ENCODE measurements at places on chromosomes 7 and 10.
A peak's percentile ranks its signal among the peaks of the same experiment; 100 is the strongest.

DNA sequence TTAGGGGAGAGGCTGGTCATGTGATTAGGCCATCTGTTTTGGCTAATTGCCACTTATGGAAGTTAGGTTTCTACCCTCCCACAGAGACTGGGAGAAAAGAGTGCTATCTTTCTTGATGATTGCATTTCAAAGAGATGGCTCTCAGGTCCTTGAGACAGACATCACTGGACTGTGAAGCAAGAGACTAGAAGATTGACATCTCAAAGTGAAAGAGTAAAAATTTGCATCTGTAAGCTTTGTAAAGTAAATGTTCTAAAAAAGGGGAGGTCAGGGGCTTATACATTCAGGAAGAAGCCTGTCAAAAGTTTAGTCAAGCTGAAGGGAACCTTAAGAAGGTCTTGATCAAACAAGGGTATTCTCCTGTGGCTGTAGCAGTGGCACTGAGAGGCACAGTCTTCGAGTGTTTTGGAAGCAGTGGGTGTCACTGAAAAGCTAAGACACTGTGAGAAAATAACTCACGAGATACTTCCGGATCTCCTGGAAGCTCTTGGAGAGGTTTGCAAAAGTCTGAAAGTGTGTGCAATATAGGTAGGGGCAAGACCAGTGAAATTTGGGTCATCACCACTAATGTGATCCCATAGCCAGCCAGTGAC, 342.1 kb downstream of the PHF14 start:
- DNase-seq = no peak

DNA sequence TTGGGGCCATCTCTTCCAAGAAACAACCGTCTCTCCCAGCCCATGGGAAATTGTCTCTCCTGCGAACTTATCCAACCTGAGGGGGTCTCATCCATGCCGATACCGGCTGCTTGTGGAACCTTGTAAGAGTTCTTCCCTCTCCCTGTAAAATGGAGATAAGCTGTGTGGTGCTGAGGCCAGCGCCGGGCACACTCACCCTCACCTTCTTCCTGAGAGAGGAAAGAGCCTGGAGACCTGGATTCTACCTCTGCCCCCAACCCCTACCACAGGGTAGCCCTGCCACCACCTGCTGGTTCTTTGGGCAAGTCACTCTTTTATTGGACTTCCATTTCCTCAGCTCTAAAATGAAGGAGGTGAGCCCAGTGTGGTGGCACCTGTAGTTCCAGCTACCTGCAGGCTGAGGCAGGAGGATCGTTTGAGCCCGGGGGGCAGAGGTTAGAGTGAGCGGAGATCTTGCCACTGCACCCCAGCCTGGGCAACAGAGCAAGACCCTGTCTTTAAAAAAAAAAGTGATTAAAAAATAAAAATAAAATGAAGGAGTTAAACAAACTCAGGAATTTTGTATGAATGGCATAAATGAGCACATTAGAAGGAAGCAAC, 38.4 kb upstream of the PSAP start:
- DNase-seq = no peak

- peak; percentile 31 for DNase-seq
Observed at GRCh38 chr7:149459540-149460452, 1.1 kb downstream of the ZNF777 start.

GRCh38 chr7:96655956-96656355, 53.7 kb downstream of the SEM1 start:
- DNase-seq = no peak

- DNase-seq = peak; percentile 75
Observed at GRCh38 chr7:28179120-28180030, 1.2 kb downstream of the JAZF1 start.

- DNase-seq = no peak
Observed at GRCh38 chr7:34184466-34184865, 279.1 kb downstream of the BMPER start.

DNA sequence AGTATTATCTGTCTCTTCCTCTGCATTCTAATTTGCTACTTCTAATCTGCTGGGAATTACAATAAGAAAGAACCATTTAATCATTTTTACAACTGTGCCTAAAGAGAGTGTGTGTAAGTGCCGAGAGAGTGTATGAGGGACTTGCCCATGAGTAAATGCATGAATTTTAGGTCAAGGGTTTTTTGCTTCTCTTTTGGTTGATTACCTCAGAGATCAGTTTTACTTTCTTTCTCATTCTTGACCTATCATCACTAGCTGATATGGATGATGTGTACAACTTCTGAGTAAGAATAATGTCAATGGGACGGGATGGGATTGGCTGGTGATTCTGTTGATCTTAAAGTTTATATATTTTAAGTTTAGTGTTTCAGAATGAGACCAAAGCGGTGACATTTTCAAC, 47.8 kb downstream of the IKZF1 start:
- no peak for DNase-seq

- no peak for DNase-seq
Observed at GRCh38 chr10:45372251-45372951, 1.6 kb upstream of the ALOX5 start.

GRCh38 chr7:47149971-47150370, 431.9 kb downstream of the TNS3 start:
- no peak for DNase-seq

- peak; percentile 17 for DNase-seq
Observed at GRCh38 chr7:2527505-2528467, 8.2 kb downstream of the LFNG start.

DNA sequence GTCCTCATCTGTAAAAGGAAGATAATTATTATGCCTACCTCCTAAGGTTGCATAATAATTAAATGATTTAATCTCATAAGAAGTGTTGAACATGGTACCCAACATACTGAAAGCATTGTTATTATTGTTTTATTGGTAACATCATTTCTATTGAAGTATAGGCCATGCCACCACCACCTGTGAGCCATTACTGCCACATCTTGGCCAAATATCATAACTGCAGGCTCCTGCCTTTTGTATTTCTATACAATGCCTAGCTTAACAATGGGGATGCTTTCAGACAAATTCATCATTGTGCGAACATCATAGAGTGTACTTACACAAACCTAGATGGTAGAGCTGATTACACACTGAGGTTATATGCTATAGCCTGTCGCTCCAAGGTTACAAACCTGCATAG, 61.1 kb upstream of the NPSR1 start:
- no peak for DNase-seq

GRCh38 chr7:66283003-66283920, 78.1 kb downstream of the TPST1 start:
- no peak for DNase-seq

- no peak for DNase-seq
Observed at GRCh38 chr7:151143261-151144015, 24.1 kb downstream of the GBX1 start.

GRCh38 chr10:3512263-3512662, 272.7 kb downstream of the KLF6 start:
- DNase-seq = no peak

GRCh38 chr7:43076606-43077005, 35.8 kb upstream of the HECW1 start:
- no peak for DNase-seq

DNA sequence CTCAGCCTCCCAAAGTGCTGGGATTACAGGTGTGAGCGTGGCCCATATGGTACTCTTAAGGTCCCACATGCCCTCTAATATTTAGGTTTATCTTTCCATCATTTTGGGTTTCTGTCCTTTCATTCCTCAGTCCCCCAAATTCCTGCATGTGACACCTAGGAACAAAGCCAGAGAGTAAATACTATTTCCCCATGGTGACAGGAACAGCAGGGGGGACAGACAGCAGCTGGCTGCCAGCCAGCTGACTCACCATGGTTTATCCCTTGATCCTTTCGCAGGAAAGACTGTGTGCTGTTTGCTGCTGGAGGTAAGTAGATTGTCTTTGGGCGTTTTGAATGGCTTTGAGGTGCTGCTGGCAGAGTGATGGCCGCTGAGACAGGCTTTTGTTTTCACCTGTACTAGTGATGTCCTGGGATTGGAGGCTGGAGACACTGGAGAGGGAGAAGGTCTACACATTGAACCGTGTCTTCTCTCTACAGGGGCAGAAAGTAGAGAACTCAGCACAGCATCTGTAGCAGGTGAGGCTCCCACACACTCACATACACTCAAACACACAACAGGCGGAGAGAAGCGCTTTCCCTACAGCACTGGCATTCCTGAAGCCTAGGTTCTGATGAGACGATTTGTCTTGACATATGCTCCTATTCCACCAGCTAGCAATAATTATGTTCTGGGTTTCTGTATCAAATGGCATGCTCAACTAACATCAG, 83.7 kb upstream of the EFCAB10 start:
- DNase-seq = no peak

DNA sequence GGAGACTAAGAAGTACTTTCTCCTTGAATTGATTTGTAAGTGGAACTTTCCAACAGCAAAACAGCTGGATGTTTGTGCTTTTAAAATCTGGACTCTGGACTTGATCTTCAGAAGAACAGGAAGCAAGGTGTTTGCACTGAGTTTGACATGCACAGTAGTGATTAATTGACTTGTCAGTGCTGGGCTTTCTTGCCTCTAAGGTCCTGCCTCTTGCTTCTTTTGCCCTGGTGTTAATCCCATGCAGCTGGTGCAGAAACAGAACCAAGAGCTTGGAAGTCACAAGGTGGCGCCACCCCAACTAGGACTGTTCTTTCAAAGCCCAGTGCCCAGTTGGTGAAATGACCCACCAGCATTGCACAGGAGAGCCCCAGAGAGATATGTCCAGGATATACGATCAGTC, 66.8 kb upstream of the SEPHS1 start:
- DNase-seq = no peak

DNA sequence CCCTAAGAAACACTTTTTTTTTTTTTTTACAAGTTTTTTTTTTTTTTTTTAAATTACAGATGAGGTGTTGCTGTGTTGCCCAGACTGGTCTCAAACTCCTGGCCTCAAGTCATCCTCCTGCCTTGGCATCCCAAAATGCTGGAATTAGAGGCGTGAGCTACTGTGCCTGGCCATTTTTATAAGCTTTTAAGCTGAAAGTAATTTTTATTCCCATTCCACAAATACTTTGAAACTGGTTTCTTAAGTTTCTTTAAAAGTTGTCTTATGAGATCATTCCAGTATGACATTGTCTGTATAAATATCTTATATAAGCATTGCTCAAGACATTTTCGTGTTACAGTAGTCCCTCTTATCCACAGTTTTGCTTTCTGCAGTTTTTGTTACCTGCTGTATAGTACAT, 61.4 kb upstream of the CYP26C1 start:
- DNase-seq = no peak

- DNase-seq = no peak
Observed at GRCh38 chr10:31350891-31351290, 31.9 kb downstream of the ZEB1 start.

DNA sequence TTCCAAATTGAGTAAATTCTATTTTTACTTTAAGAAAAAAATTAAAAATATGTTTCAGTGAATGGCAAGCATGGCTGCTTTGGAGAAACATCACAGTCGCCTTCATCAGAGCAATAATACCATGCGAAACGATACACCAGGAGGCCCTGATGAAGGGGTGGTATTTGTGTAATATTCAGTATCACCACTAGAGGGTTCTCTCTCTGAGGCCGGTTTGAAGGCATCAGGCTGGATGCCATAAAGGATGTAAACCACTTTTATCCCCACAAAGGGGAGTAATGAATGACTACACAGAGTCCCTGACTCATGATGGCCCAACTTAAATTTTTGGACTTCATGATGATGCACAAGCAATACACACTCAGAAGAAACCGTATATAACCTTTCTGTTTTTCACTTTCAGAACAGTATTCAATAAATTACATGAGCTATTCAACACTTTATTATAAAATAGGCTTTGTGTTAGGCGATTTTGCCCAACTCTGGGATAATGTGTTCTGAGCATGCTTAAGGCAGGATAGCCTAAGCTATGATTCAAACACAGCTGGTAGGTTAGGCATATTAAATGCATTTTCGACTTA, 95.5 kb downstream of the PPP1R17 start:
- no peak for DNase-seq

GRCh38 chr10:100519311-100520051, at the start of gene SEC31B:
TSS of gene SEC31B (minus strand) at chr10:100519861. CDS start at chr10:100516952, 2,909 bp downstream.
- DNase-seq = peak; percentile 76

DNA sequence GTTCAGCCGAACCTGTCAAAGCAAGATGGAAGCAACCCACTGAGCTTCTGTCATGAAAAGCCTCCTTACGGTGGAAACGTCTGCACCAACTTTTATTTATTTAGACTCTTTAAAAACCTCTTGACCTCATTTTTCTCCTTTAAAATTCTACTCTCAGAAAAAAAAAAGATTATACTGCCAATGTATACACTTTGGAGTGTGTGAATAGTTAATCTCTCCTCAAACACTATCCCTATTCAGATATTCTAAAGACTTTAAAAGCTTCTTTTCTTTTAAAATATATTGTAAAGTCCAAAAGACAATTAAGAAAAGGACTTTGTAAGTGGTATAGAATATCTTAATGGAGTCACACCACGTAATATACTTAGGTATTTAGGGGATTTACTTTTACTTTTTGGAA, 335.2 kb upstream of the SEMA3D start:
- no peak for DNase-seq

DNA sequence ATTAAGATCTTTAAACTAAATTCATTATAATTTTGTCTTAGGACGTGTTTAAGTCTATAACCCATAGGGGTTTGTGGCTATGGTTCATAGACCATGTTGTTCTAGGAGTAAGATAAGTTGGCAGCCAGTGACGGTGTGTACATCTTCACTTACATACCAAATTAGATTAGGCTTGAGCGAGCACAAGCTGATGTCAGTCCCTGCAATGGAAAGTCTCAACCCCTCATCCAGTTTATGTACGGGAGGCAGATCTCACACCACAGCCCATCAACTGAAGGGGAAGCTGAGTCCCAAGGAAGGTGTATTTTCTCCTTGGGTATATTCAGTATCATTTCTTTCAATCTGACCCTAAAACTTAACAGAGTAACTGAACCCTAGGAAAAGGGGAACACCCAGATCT, 5.1 kb upstream of the SMC3 start:
- no peak for DNase-seq

DNA sequence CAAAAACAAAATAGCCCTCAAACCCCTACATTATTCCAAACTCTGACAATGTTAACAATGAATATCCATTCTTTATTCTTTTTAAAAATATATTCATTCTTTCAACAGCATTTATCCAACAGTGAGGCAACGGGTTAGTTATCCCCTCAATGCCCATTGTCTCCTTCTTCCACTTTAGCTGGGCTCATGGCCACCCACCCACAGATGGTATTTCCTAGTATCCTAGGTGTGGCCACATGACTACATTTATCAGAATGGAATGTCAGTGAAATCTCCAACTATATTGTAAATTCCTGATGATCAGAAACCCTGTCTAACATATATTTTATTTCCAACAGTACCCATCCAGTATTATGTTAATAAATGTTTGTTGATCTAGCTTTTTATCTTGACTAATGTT, 13.6 kb downstream of the HOXA1 start:
- DNase-seq = no peak
